Putamen (tissue), 1 donor: ENCODE measurements at places on chromosomes 3 and 15.

GRCh38 chr3:108292905-108293328 lies 3.4 kb upstream of the HHLA2 start:
- peak; percentile 15 for DNase-seq

GRCh38 chr3:160154033-160154432 lies 71.2 kb upstream of the C3orf80 start:
- DNase-seq: no peak

GRCh38 chr3:191141728-191142127 lies 57.3 kb upstream of the OSTN start:
- DNase-seq: no peak

GRCh38 chr15:48871542-48871941 lies 6.4 kb upstream of the EID1 start:
- DNase-seq: no peak

DNA sequence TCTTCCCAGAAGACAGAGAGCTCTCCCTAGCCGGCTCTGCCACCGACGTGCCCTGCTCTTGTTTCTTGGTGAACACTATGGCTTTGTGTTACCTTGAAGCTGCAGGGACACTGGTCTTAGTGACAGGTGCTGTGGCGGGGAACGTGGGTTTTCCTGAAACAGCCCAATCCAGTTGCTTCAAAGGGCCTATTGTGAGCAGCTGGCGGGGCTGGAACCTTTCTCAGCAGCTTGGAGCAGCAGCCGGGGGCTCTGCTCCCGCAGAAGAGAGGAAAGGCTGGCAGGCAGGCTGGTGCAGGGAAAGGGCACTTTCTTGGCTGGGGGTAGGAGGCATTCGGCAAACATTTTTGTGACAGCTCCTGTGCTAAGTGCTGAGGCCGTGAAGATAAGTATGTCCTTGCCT lies 12.8 kb downstream of the MYZAP start:
- no peak for DNase-seq

DNA sequence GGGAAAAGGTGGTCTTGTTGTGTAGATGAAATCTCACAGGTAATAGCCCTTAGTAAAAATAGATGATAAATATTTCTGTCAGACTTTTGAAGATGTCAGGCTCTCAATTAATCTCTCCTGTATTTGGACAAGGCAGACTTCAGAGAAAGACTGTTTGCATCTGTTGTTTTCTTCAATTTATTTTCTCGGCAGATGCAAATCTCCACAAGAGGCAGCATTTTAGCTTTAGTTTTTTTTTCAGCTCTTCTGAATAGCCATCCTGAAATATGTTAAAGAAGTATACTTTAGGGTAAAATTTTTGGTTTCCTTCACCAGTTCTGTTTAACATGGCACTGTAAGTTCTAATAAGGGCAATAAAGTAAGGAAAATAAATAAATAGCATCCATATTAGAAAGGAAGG lies 685.1 kb downstream of the SI start:
- no peak for DNase-seq

DNA sequence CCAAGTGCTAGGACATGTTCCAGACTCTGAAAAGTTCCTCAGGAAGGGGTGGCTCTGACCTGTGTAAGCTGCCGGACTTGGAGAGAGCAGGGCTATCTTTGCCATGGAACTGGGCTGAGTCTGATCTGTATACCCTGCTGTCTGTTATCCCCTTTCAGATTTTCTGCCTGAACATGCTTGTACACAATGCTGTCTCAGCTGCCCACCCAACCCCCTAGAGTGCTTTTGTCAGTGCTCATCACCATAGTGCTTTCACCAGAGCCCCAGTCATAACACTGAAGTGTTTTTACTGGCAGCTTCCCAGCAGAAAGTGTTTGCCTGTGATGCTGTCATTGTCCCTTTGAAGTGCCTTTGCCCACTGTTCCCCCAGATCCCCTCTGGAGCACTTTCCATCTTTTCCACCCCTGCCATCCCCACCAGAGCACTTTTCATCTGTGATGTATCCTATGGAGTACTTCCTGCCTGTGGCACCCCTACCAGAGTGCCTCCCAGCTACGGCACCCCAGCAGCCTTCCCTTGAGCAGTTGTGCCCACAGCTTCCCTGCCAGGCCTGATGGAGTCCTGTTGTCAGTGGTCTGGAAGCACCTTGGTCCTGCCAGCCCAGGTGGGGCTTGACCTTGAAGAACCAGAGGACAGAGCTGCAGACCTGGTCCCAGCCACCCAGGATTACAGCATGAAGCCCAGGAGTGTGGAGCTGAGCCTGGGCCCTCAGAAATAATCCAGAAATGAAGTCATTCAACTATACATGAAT lies 397.7 kb downstream of the DIPK2A start:
- no peak for DNase-seq

DNA sequence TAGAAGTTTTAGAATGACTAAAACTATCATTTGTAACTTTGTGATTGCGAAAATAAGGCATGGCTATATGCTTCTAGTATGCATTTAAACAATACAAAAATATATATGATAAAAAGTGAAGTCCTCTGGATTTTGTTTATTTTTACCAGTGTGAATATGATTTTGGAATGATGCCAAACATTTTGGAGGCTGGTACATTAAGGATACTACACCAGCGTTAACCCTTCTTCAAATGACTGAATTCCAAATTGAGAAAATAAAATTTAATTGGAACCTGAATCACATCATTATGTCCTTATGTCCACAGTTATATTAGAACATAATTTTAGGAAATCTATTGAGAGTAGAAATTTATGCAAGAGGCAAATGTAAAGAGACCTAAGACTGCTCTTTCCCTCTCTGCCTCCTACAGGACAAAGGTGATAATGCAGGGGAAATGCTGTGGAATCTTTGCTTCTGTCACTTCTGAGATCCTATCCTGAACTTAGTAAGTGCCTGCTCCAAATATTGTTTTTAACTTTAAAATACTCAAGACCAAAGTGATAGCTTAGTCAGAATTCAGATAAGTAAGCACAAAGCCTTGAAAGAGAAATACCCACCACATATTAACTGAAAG lies 121.1 kb upstream of the NANOGP8 start:
- no peak for DNase-seq

- DNase-seq: no peak
These were observed 12.6 kb downstream of the MELTF start for GRCh38 chr3:197017003-197017402.

DNA sequence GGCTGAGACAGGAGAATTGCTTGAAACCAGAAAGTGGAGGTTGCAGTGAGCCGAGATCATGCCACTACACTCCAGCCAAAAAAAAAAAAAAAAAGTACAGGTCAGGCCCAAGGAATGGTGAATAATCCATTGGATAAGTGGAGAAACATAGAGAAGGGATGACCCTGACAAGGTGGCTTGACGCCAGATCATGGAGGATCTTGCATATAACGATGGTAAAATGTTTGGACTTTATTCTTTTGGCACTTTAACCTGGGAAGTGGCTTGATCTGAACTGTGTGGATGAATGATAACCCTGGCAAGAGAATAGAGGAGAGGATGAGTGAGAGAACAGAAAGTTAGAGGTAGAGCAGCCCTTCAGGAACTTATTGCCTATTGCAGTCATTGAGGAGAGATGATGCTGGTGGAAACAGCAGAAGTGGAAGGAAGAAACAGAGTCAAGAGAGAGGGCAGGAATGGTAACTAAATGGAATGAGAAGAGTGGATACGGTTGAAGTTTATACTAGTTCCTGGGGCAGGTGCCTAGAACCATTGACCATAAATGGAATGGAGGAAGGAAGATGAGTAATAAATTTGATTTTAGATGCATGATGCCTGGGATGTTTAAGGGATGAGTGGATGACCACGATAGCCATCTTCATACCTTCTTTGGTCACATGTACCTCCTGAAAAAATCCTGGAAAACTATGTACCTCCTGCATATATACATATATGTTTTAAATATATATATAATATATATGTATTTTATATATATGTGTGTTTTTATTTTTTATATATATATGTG lies 57.8 kb downstream of the BLM start:
- no peak for DNase-seq

DNA sequence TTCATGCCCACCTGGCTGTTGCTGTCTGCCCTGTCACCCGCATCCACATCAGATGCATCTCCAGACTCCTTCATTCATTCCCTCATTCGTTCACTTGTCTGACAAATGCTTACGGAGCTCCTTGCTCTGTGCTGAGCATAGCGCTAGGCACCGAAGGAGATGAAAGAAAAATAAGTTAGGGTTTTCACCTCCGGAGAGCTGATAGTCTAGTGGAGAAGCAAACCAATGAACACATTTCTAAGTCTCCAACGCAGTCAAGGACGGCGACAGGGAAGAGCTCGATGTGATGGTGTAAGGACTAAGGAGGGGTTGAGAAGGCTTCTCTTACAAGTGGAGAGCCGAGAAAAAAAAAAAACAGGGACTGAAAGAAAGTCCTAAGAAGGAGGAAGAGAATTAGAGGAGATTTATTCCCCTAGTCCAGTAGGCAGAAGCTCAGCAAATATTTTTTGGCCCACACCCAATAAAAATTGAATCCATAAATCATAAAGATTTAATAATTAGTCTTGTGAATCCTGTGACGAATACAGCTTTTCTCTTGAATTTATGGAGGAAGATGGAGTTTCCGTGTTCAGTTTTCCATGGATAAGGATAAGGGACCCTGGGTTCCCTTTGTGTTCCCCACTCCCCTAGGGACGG lies 127.2 kb upstream of the DLG1 start:
- DNase-seq: no peak

GRCh38 chr3:153443961-153444360 lies 281.9 kb downstream of the RAP2B start:
- no peak for DNase-seq

GRCh38 chr15:38459480-38459879 lies 5.6 kb downstream of the FAM98B start:
- DNase-seq: no peak

GRCh38 chr15:89143503-89144162 lies 55.4 kb downstream of the ABHD2 start:
- DNase-seq: peak; percentile 67

DNA sequence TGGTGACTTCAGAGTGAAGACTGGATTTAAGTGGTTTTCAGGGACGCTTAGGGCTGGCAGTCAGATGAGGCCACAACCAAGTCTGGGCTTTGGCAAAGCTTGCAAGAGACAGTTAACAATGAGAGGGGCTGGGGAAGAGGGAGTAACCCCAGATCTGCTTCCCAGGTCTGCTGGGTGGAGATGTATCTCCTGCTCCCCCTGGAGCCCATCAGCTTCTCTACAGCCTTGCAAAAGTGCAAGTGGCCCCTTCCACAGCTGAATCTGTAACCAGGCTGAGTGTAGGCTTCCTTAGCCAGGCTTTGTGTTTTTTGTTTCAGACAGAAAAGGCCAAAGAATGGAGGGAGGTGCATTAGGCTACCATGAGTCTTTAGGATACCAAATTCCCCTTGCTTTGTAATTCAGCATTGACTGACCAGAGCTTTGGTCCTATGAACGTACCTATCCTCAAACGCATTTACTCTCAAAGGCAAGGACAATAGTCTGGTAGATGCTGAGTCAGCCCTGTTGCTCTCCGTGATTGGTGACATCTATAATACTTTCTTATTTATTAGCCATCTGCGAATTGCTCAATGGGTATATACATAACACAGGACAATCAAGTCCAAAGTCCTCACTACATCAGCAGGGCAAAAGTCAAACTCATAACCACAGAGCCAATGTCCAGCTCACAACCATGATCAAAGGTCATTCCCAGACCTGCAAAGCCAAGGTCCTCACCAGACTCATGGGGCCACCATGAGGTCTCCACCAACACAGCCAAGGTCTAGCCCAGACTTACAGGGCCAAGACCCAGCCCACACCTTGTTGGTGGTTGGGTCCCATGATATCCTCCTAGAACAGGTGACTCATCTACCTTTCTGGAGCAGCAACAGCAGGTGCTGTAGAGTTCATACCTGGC lies 17.1 kb downstream of the CCDC13 start:
- DNase-seq: no peak

GRCh38 chr3:83928391-83928790 lies 1030.4 kb upstream of the CADM2 start:
- no peak for DNase-seq

DNA sequence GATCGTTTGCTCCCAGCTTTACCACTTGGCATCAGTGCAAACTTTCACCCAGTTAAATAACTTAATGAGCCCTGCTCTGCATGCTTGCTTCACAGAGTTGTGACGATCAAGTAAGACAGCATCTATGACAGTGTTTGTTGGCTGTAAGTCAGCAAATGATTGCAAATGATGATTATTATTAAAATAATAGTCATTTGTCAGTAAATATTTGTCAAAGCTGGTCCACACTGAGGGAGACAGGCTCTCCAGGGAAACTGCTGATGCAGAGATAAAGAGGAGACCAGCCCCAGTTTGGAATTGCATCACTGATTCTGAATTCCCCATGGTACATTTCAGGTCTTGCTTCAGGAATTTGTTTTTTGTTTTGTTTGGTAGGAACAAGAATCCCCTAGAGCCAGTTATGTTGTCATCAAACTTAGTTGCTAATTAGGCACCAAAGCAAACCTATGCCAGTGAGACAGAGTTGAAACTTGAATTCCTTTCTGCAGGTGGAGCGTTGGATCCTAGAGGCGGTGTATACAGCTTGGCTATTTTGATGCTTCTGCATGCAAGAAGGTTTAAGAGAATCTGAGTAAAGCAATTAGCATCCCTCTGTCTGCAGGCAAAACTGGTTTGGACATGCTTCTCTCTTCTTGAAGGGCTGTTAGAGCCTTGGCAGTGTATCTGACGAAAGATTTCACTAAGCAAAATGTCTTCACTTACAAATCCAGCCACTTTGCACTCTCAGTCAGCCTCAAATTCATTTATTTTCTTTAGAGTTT lies 338.6 kb upstream of the TPRG1 start:
- no peak for DNase-seq

DNA sequence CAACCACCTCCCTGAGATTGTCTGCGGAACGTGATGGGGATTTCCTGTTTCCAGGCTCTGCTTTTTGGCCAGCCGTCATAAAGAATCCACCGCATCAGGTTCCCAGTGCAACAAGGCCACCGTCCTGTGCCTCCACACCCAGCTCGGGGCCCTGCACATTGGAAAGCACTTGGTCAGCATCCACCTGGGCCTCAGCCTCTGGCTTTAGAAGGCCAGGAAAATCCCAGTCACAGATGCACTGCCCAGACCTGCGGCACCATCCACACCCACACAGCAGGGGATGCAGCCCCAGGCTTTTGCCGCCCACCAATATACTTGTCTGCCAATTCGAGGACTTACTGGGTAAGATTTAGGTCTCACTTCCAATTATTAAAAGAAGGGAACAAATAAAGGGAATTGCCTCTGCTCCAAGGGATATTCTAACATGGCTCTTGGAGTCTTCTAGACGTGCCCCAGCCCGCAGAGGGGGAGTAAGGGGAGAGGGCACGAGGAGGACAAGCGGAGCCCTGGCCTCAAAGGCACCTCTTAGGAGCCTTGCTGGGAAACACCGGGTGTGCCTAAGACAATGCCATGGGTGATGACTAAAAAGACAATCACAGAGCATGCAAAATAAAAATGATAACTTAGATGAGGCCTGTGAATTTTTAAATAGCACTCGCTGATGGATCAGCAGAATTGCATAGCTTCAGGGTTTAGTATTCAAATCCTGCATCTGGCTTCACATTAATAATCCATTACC lies 169.2 kb downstream of the FOXP1 start:
- no peak for DNase-seq

DNA sequence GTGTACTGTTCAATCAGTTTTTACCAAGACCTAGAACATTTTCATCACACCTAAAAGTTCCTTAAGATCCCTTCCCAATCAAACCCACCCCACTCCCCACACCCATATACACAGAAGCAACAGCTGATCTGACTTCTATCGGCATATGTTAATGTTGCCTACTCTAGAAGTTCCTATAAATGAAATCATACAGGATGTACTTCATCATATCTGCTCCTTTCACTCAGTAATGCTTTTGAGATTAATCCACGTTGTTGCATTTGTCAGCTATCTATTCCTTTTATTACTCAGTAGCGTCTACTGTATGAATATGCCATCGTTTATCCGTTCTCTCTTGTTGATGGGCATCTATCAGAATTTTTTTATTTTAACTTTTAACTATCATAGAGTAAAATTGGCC lies 14.3 kb upstream of the FILIP1L start:
- DNase-seq: no peak
